Fibroblast of skin of right quadriceps (primary cell): ENCODE measurements at places on chromosomes 12 and 14.
A peak's percentile ranks its signal among the peaks of the same experiment; 100 is the strongest.

DNA sequence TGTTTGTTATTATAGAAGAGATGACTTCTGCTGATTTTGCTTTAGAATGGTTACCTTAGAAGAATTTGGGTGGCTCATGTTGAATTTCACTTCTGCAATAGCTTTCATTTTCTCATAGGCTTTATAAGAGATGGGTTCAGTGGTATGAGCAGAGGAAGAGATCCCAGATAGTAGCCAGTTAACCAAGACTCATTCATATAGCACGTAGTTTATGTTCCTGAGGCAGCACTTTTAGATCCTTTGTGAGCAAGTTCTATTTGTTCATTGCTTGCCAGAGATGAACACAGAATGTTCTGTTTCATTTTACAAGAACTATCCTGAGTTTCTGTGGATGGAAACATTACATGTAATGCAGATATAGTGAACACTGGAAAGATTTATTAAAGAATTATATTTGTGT is 32.2 kb downstream of the RAB21 start:
- DNase-seq = no peak

- DNase-seq = no peak
Observed at GRCh38 chr12:110807640-110808039, 39.1 kb upstream of the CCDC63 start.

DNA sequence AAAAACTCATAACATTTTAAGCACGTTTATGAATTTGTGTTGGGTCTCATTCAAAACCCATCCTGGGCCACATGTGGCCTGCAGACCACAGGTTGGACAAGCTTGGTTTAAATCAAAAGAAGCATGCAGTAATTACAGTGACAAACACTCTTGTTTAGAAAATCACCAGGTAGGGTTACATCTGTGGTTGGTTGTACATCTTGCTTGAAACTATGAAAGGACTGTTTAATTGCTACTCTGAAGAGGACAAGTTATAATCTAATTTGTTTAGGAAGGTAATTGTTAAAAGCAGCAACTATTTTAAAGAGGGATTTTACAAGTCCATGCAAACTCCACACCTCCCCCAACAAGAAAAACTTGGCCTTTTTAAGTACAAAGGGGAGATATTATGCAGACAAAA is 4.0 kb downstream of the TRIP11 start:
- DNase-seq = no peak

GRCh38 chr12:29640589-29641345 is 143.0 kb downstream of the TMTC1 start:
- DNase-seq = peak; percentile 57

DNA sequence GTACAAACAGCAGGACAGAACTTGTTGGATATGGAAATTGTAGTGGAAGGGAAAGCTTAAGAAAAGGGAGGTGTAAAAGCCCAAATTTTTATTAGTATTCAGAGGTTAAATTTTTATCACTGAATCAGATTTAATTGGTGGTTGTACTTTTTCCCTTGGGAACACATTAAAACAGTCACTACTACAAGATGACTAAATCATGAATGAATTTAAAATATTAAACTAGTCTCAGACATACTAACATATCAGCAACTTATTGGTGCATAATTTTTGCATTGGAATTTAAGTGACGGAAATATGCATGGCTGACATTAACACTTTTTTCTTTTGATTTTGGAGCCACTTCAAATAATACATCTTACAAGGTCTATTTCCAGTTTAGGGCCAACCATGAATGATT is 27.6 kb downstream of the SAMD4A start:
- peak; percentile 68 for DNase-seq

GRCh38 chr14:58690801-58691516 is 53.2 kb downstream of the DACT1 start:
- DNase-seq = no peak

DNA sequence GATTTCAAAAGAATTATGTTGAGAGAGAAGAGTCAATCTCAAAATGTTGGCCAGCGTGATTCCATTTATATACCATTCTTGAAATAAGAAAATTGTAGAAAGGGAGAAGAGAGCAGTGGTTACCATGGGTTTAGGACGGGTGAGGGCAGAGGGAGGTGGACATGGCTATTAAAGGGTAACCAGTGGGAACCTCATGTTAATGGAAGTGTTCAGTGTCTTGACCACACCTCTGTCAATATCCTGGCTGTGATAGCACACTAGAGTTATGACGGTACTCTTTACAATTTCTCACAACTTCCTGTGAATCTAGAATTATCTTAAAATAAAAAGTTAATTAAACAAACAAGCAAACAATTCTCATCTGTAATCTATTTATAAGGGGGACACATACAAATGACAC is 821.2 kb downstream of the VRK1 start:
- DNase-seq = no peak

- DNase-seq = peak; percentile 44
Observed at GRCh38 chr14:24307575-24308341, at the start of gene CIDEB. Gene CIDEB, minus strand, starts transcription at chr14:24307977. Its CDS starts 119 bp downstream, at chr14:24307858.

DNA sequence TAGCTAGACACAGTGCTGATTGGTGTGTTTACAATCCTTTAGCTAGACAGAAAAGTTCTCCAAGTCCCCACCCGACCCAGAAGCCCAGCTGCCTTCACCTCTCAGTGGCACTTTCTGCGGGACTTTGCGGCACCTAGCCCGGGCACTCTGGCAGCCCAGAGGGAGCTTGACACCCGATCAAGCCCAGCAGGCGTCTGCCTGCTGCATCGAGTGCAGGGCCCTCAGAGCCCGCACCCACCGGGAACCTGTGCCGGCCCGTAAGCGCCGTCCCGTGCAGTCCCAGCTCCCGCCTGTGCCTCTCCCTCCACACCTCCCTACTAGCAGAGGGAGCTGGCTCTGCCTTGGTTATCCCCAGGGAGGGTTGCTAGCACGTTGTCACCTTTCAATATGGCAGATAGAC is 631.0 kb upstream of the STXBP6 start:
- DNase-seq = no peak

- DNase-seq = no peak
Observed at GRCh38 chr14:31921721-31922120, 155.4 kb upstream of the ARHGAP5 start.

DNA sequence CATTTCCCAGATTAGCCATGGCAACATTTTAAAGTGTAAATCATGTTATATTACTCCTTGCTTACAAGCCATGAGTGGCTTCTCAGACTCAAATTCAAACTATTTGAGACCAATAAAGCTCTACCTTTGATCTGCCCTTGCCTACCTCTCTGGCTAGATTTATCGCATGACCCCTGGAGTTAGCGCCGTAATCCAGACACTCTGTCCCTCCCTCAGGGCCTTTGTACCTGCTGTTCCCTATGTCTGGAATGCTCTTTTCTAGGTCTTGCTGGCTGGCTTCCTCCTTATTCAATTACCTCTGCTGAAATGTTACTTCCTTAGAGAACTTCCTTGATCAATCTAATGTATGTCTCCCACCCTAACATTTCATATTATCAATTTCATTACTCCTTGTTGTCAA is 16.3 kb downstream of the SIX4 start:
- DNase-seq = no peak

GRCh38 chr14:68939893-68940613 is 39.0 kb downstream of the ACTN1 start:
- peak; percentile 94 for DNase-seq

GRCh38 chr12:89469361-89469760 is 55.2 kb downstream of the GALNT4 start:
- DNase-seq = peak; percentile 27

DNA sequence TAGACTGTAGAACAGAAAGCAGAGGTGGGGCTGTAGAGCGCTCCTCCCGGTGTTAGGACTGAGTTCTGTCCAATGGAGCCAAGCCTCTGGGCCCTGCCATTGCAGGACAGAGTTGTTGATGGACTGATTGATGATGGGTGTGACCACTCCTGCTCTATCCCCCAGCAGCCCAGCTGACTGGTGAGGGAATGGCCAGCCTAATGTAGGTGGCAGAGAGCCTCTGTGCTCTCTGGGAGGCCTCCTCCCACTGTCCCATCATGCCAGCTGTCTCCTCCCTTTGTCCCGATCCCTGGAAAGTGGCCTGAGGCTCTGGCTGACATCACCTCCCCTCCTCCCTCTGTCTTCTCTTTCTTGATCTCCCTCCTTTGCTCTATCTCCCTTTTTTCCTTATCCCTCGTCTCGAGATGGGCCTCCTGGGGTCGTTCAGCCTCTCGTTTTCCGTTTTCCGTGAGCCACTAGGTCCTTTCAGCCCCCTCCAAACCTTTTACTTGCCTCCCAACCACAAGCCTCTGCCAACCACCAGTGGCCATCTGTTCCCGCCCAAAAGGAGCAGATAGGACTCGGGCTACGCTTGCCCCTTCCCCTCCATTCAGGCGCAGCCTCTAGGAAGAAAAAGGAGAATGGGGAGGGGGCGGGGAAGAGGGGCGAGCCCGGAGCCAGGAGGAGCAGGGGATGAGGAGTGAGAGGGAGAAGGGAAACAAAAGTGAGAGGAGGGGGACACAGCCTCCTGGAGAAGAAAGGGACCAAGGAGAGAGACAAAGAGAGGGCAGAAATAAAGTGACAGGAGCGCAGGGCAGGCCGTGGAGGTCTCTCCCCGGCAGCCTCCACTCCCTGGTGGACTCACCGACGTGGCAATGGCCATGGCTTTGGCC is 572 bp downstream of the EFS start:
- peak; percentile 42 for DNase-seq

GRCh38 chr14:100909439-100909838 is 5.9 kb upstream of the RTL1 start:
- no peak for DNase-seq

- peak; percentile 40 for DNase-seq
Observed at GRCh38 chr12:56628671-56629458, 1.3 kb downstream of the BAZ2A start.

- no peak for DNase-seq
Observed at GRCh38 chr12:128840862-128841468, 12.3 kb upstream of the GLT1D1 start.

- DNase-seq = peak; percentile 24
Observed at GRCh38 chr14:60756847-60757246, 22.3 kb downstream of the MNAT1 start.
